ENCODE measurements at places on chromosomes 5 and 9. TPM values are rescaled to one million over a fixed set of nuclear protein-coding genes. Genes with fewer than 3 reads are reported as not detected.
A peak's percentile ranks its signal among the peaks of the same experiment; 100 is the strongest.

DNA sequence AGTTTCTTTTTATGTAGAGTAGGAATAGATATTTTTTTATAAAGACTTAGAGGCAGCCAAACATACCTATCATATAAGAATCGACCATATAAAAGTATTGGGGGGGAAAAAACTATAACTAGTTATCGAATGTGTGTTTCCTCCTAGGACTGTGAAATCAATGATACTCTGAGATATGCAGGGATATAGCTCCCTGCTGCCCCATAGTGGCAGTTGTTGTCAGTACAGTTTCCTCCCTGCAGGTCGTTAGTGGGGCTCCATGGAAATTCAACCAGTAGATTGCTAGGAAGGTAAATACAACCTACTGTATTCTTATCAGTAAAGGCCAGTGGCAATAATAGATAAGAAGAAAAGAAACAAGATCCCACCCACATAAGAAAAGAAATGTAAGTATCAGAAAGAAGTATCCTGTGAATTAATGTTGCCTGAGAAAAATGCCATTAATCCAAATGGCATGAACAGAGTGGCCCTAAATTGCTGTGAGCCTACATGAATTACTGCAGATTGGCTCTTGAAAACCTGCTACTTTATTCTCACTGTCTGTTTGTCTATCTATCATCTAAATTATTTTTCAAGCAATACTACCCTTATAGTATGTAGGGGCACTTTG, 136.9 kb upstream of the FBN2 start:
- DNase-seq: no peak

- DNase-seq: no peak
Observed at GRCh38 chr5:175493726-175494125, 15.4 kb downstream of the SFXN1 start.

- peak; percentile 91 for DNase-seq
Observed at GRCh38 chr9:127735530-127736185, 564 bp upstream of the TOR2A start.

The SNCB gene
- 258 TPM for polyA plus RNA-seq

GRCh38 chr9:115999498-115999897, 154.1 kb upstream of the PAPPA start:
- no peak for DNase-seq

DNA sequence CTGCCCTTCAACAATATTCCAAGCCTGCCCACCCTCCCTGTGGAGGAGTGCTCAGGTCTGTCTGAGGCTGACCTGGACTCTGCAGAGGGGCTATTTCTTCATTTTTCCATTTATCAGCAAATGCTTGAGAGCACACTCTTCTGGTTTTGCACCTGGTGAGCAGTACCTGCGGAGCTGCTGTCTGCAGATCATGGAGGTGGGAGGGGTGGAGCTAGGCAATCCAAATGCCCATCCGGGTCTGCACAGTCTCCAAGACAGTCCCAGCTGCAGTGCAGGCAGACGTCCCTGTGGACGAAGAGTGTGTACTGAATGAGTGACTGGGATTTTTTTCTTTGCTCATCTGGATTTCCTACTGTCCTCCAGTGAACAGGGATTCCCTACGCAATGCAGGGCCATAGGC, 239.8 kb downstream of the IRX2 start:
- DNase-seq: no peak

GRCh38 chr5:169828385-169828784, 151.9 kb downstream of the INSYN2B start:
- no peak for DNase-seq

DNA sequence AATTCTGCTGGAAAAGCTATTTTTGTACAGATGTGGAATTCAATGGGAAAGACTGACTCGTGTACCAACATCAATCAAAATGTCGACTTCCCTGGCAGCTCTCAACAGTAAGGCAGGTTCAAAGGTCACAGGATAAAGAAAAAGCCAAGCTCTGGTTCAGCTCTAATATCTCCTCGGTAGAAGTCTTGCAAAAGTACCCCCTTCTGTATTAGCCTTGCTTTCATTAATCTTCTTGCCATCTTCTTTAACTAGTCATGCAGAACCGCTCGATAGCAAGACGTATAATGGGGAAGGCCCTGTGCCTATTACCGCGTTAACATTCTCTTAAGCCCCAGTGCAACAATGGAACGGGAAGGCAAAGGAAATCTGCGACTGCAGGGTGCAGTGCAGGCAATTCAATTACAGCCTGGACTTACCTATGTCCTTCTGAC, 201.2 kb downstream of the GAPVD1 start:
- no peak for DNase-seq

GRCh38 chr5:161414896-161415295, 131.6 kb downstream of the GABRB2 start:
- no peak for DNase-seq

GRCh38 chr9:131799177-131799823, 59.4 kb upstream of the RAPGEF1 start:
- no peak for DNase-seq

DNA sequence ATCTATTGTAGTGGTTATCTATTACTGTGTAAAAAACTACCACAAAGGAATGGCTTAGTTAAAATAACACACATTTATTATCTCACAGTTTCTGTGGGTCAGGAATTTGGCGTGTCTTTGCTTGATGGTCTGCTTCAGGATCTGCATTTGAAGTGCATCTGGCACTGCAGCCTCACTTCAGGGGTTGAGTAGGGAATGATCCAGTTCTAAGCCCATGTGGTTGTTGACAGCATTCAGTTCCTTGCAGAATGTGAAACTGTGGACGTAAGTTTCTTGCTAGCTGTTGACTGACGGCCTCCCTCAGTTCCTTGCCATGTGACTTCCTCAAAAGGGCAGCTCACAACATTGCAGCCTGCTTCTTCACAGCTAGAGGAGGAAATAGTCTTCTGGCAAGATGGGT, 2.1 kb upstream of the OGN start:
- no peak for DNase-seq

DNA sequence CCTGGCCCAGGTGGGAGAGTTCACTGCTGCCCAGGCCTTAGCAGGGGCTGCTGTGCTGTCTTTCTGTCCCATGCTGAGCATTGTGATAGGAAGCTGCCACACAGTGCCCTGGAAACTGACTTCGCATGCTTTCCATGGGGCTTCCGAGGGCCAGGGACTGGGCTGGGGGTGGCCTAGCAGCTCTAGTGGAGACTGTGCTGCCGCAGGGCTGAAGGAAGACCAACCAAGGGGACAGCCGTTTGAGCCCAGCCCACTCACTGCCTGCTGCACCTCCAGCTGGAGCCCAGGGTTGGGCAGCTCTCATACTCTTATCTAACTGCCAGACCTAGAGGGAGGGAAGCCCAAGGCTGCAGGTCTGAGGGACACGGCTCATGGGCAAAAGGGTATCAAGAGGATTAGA, 79.2 kb downstream of the RGS3 start:
- DNase-seq: no peak

The DMAC1 gene
- 74.0 TPM for polyA plus RNA-seq

The VDAC1 gene
- 174 TPM for polyA plus RNA-seq

- DNase-seq: no peak
Observed at GRCh38 chr5:68259700-68260099, 44.1 kb downstream of the PIK3R1 start.

The AQP3 gene
- polyA plus RNA-seq: 0.90 TPM

GRCh38 chr5:100026606-100027005, 508.6 kb upstream of the FAM174A start:
- DNase-seq: peak; percentile 65

- DNase-seq: no peak
Observed at GRCh38 chr5:90398726-90399125, 10.8 kb downstream of the CETN3 start.

The KIF24 gene
- polyA plus RNA-seq: 9.4 TPM

DNA sequence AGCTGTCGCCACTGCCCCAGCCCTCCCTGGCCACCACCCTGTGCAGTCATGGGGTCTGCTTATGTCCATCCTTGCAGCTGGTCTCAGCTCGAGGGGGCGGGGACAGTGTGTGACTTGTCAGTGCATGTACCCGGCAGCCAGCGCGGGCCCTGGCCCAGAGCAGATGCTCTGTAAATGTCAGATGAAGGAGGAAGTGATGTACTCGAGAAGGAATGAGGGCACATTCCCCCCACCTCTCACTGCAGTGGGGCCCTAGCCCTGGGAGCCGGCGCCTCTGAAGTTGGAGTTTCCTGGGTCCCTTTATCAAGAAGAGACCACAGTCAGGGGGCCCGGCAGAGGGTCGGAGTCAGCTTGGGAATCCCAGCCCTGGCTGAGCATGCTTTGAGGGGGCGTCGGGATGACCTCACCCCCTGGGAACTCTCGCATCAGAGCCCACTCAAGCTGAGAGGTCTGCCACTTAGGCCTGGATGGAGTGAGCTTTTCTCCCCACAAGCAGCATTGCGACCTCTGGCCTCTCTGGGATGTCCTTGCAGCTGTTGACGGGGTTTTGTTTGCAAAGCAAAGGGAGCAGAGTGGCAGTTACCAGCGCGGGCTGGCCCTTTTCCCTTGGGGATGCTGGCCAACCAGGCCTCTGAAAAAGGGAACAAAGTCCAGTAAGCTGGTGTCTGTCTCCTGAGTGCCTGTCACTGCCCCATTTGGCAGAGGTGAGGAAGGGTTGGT, 19.0 kb downstream of the NEURL1B start:
- DNase-seq: peak; percentile 43

- DNase-seq: no peak
Observed at GRCh38 chr5:75654693-75655295, 43.5 kb downstream of the ANKDD1B start.

The FGF18 gene
- polyA plus RNA-seq: 0.58 TPM

DNA sequence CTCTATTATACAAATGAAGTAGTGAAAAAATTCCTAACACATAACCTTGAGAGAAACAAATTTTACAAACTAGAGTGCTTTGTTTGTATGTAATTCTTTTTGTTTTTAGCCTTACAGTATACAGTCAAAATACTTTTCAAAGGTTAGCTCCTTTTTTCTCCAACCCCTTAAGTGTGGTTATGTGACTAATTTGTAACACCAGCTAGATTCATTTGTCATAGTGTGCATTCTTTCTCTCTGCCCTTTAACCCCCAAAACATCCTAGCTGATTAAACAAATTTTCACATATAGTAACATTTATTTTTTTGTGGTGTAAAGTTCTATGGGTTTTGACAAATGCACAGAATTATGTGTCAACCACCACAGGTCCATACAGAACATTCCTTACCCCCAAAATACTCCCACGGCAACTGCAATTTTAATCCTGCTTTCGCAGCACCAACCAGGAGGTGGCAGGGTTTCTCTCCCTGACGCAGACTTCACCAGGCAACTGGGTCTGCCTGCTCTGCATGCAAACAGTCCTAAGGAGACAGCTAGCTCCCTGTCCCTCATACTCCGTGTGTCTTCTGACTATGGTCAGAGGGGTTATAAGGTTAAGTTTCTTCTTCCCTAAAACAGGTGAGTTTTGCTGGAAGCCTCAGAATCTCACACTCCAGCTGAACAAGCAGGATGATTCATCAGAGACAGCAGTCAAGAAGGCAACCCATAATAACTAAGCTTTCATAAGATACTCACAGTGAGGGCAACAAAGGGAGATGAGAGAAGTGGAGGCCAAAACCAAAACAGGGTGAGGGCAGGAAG, 44.5 kb upstream of the NR5A1 start:
- peak; percentile 85 for DNase-seq

The CAVIN4 gene
- polyA plus RNA-seq: 3.9 TPM

DNA sequence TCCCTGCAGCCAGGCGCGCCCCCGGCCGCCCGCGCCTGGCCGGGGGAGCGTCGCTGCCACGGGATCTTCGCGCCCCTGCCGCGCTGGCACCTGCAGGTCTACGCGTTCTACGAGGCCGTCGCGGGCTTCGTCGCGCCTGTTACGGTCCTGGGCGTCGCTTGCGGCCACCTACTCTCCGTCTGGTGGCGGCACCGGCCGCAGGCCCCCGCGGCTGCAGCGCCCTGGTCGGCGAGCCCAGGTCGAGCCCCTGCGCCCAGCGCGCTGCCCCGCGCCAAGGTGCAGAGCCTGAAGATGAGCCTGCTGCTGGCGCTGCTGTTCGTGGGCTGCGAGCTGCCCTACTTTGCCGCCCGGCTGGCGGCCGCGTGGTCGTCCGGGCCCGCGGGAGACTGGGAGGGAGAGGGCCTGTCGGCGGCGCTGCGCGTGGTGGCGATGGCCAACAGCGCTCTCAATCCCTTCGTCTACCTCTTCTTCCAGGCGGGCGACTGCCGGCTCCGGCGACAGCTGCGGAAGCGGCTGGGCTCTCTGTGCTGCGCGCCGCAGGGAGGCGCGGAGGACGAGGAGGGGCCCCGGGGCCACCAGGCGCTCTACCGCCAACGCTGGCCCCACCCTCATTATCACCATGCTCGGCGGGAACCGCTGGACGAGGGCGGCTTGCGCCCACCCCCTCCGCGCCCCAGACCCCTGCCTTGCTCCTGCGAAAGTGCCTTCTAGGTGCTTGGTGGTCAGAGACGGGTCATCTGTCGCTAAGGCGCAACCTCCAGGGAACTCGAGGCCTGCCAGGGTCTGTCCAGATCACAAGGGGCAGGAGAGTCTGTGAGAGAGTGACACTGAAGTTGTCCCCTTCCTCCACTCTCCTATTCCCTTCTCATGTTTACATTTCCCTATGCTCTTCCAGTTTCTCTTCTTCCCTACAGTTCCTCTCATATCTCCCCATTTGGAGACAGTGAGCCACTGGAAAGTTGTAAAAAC, 1.3 kb downstream of the GPR150 start:
- DNase-seq: peak; percentile 25

The GRM6 gene
- not detected for polyA plus RNA-seq
